Stimulated activated CD4-positive, alpha-beta T cell treated with anti-CD3 and anti-CD28 coated beads, Interleukin-1b, Interleukin-23, amount 100 ng/mL, for 1 hour (primary cell): ENCODE measurements at places on chromosomes 4 and X.

DNA sequence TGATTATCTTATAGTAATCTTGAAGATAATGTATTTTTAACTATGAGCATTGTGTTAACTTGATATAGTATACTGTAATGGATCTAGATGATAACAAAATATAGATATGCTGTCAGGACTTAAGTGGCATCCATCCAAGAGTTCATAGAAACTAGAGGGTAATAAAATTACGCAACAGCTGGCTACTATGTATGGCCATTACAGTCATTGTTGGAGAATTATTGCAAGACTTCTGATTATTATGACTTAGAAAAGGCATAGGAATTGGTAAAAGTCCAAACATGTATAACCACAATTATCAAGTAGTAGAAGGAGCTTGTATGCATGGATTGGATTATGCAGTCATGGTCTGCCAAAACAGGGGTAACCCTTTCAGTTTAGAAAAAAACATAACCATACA is 9.5 kb downstream of the OGT start:
- DNase-seq, result no peak

- DNase-seq, result no peak
Measured at GRCh38 chr4:39023059-39023458, 9.2 kb downstream of the TMEM156 start.

GRCh38 chr4:10123227-10124101 is 6.9 kb upstream of the WDR1 start:
- no peak for DNase-seq

- no peak for DNase-seq
Measured at GRCh38 chrX:109862433-109862832, 129.4 kb upstream of the ACSL4 start.

GRCh38 chrX:20517565-20517964 is 250.9 kb upstream of the RPS6KA3 start:
- no peak for DNase-seq

- no peak for DNase-seq
Measured at GRCh38 chr4:171650543-171650942, 162.7 kb upstream of the GALNTL6 start.

GRCh38 chr4:108483079-108483478 is 137.3 kb upstream of the RPL34 start:
- DNase-seq, result no peak

- DNase-seq, result no peak
Measured at GRCh38 chr4:145797278-145797677, 117.3 kb downstream of the C4orf51 start.

DNA sequence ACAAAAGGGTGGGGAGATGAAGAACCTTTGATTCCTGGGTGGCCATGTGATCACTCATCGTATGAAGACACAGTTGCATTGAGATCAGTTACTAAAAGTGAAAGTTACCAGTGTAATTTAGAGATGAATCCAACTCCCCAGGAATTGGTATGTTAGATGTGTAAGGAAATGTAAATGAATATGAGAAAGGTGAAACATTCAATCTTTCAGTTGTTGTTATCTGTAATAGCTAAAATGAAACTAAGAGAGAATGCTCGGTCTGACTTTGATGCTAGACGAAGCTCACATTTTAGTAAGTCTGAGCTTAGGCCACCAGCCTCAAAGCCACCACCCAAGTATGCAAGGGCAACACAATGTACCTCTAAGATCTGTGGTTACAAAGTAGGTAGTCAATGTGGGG is 194.3 kb upstream of the POF1B start:
- no peak for DNase-seq

GRCh38 chr4:17168571-17168970 is 270.1 kb upstream of the LDB2 start:
- no peak for DNase-seq

- no peak for DNase-seq
Measured at GRCh38 chr4:35464964-35465528, 779.3 kb downstream of the ARAP2 start.

GRCh38 chrX:31487951-31488350 is 416.1 kb upstream of the FTHL17 start:
- no peak for DNase-seq

DNA sequence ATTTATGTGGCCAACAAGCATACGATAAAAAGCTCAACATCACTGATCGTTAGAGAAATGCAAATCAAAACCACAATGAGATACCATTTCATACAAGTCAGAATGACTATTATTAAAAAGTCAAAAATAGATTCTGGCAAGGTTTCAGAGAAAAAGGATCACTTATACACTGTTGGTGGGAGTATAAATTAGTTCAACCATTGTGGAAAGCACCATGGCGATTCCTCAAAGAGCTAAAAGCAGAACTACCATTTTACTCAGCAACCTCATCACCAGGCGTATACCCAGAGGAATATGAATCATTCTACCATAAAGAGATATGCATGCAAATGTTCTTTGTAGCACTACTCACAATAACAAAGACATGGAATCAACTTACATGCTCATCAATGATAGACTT is 478.7 kb upstream of the GALNTL6 start:
- no peak for DNase-seq

DNA sequence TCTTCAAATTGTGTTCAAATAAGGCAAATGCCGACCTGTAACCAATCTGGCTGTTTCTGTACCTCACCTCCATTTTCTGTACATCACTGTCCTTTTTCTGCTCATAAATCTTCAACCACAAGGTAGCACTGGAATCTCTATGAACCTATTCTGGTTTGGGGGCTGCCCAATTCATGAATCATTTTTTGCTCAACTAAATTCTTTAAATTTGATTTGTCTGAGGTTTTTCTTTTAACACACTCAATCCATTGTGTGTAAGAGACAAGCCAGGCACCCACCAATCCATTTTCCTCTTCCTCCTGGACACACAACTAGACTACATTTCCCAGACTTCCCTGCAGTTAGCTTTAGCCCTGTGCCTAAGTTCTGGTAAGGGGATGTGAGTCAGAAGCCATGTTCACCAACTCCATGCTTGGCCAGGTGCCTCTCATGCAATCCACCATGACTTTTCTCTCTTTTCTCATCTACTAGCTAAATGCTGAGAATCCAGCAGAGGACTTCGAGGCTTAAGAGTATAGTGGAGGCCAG is 193.2 kb upstream of the KLF3 start:
- no peak for DNase-seq

DNA sequence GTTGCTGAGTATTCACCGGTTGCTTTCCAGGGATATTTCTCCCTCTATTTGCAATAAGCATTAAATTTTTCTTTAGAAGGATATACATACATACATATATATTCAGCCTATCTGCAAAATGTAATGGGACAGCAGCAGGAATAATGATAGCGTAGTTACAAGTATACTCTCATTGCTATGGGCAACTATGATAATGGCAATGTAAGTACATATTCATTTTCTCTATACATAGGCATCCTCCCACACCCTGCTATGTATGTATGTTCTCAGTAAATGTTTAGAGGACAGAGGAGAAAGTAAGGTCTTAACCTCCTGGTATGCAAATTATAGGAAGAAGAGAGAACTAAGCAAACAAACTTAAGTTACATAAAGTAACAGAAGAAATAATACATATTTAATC is 19.7 kb upstream of the MAB21L2 start:
- no peak for DNase-seq

GRCh38 chr4:37715889-37716402 is 29.8 kb upstream of the RELL1 start:
- no peak for DNase-seq

DNA sequence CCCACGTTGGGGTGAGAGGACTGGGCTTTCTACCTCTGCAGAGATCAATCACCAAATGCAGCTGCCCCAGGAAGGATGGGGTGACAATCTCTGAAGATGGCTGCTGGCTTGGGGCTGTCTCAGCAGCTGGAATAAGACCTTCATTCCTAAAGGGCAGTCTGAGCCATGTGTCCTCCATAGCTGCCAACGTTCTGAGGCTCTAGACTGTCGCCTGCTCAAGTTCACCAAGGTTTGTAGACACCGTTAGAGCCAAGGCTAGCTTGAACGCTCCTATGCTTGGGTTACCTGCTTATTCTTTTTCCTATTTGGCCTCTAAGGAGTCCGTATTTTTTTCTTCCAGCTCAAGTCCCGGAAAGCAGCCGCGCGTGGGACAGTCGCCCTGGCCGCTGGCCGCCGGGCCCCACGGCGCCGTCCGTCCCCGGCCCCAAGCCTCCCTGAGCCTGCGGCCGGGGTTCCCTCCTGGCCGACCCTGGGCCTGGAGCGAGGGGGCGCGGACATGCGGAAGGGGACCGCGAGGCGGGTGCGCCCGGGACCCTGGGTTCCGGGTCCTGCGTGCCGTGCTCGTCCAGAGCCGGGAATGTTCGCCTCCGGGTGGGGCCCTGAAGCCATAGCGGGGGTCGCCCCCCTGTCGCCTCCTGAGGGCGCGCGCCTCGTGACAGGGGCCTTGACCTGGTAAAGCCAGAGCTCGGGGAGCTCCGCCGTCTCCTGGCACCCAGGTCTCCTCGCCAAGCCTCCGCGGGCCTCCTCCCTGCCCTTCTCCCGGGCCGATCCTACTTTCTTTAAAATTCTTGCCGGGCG is 23.3 kb downstream of the MRFAP1 start:
- DNase-seq, result no peak

- DNase-seq, result no peak
Measured at GRCh38 chr4:3766036-3766784, at the start of gene ADRA2C. TSS of gene ADRA2C (plus strand) at chr4:3766385. CDS start at chr4:3766607, 222 bp downstream.

- no peak for DNase-seq
Measured at GRCh38 chr4:184388106-184388505, 86.2 kb downstream of the IRF2 start.

- no peak for DNase-seq
Measured at GRCh38 chr4:119139311-119139710, 3.7 kb downstream of the MYOZ2 start.

GRCh38 chr4:53500546-53500945 is 90.7 kb downstream of the LNX1 start:
- DNase-seq, result no peak

GRCh38 chrX:6163721-6164120 is 64.9 kb downstream of the NLGN4X start:
- DNase-seq, result no peak

GRCh38 chr4:87532109-87532508 is 2.9 kb upstream of the SPARCL1 start:
- DNase-seq, result no peak

- no peak for DNase-seq
Measured at GRCh38 chr4:15078682-15079642, 76.7 kb downstream of the CPEB2 start.

DNA sequence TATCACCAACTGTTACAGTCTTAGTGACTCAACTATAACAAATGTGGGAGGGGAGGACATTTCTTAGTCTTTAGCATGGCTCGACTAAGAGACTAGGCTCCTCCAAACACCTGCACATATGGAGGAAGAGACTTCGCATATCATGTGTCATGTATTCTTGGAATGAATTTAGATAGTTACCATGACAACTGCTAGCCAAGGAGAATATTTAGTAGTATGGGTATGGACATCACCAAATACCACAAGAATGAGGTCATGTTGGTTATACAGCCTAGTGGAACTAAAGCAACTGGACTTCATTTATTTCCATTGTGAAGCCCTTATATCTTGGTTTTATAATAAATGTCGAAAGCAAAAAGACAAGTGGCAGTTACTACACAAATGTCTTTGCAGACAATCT is 512.3 kb downstream of the CFAP47 start:
- DNase-seq, result no peak

- DNase-seq, result no peak
Measured at GRCh38 chr4:158750379-158750778, 18.4 kb upstream of the FNIP2 start.
